NCI-H2081 (cell line): ENCODE measurements at places on chromosomes 13 and 19.

- DNase-seq, result no peak
Observed at GRCh38 chr13:77737583-77738200, 40.2 kb downstream of the SLAIN1 start.

DNA sequence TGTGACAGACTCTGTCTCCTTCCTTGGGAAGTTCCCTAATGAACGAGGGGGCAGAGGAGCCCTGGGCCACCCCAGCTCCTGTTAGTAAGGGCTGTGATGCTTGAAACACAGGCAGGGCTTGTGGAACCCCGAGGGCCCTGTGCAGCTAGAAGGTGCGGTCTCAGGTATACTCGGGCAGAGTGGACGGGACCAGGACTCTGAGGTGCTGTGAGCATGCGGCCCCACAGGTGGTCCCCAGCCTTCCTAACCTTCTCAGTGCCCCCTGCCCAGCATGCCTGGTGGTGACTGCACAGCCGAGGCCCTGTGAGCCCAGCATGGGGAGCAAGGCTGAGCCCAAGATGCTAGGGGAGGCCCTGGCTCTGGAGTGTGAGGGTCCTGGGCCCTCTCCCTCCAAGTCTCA lies 4.0 kb upstream of the SIGLEC8 start:
- DNase-seq, result no peak

DNA sequence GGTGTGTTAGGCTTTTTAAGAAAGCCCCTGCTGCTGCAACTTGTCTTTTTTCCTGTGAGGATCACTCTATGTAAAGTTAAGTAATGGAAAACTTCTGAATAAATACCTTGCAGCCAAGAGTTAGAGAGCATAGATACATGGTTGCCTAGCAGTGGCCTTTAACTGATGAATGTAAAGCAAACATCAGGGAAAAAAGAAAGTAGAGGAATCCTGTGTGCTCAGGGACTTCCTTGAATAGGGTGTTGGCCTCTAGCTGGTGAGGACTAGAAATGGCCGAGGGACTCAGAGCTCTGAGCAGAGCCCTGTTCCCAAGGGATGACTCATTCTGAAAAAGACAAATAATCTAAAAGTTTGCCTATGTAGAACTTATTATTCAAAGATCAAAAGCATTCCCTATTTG lies 135.7 kb downstream of the MIPEP start:
- no peak for DNase-seq

DNA sequence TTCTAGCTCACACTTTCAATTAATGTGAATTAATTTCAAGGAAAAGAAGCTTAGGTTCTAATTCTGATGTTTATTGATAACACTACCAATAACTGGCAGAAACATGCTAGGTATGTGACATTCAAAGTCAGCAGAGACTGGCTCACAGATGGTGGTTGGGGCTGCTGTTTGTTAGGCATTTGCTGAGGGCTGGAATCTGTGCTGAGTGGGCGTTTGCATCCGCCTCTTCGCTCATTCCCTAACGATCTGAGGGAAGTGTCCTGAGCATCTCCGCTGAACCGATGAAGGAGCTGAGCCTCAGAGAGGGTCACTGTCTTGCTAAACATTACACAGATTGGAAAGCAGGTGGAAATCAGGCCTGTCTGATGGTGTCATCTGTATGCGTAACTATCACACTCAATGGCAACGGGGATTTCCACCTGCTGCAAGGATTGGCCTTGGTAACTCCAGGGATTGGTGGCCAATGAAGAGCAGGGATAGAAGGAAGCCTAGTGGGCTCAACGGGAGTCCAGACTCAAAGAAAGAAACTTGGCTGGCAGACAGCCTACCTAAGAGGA lies 338.9 kb downstream of the TEX29 start:
- no peak for DNase-seq

DNA sequence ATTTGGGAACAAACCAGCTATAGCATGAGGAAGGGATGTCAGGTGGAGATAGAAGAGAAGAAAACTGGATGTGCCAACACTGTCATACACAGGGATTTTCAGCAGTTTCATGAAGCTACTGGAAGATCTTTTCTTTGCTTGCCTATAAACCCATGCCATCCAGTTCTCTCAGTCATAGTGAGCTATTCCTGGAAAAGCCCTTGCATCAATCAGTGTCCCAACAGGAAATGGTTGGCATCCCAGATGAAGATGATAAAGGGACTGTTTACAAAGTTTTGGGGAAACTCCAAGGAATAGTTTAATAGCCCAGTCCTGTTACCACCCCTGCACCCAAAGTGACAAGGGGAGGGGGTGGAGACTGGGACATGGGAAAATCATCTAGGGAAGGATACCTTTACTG lies 58.5 kb upstream of the ARGLU1 start:
- no peak for DNase-seq

GRCh38 chr13:19581675-19582074 lies 20.3 kb upstream of the TPTE2 start:
- DNase-seq, result no peak

- no peak for DNase-seq
Observed at GRCh38 chr13:21365574-21365973, 93.5 kb downstream of the ZDHHC20 start.

DNA sequence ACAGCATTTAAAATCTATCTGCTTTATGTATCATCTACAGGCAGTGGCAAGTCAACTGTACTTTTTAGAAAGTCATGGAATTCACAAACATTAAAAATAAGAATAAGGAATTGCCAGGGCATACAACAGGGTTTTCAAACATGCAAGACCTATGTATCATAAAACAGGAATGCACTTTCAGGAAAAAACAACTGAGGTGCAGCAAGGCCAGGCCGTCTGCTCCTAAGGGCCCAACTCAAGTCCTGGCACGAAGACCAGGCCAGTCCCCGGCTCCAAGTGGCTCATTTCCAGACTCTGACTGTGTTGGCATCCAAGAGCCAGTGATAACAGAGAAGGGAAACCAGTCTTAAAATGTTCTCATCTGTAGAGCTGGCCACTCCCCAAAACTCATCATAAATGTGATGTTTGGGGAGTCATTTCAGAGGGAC lies 7.1 kb downstream of the RFX2 start:
- no peak for DNase-seq

GRCh38 chr13:32910530-32910929 lies 105.7 kb upstream of the KL start:
- DNase-seq, result no peak

DNA sequence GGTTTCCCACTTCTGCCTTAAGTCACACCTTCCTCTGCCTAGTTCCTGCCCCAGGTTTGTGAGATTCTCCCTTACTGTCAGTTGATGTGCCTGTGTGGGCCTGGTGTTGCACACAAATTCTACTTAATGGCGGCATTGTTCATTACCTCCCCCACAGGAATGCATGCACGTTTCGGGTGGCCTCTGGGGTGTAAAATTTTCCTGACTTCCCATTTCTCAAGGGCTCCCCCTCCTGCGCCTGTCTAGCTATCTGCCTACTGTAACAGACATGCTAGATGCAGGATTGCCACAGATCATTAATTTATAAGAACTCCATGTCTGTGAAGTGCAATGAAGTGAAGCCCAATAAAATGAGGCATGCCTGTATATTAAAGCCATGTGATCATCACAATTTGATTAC lies 1466.3 kb downstream of the PCDH9 start:
- DNase-seq, result no peak

GRCh38 chr13:44758630-44759383 lies 182.7 kb upstream of the TSC22D1 start:
- DNase-seq, result peak; percentile 94

GRCh38 chr19:54453921-54454780 lies 5.2 kb downstream of the LENG8 start:
- no peak for DNase-seq

GRCh38 chr13:23848646-23849141 lies 40.5 kb downstream of the MIPEP start:
- DNase-seq, result no peak

GRCh38 chr19:46265217-46265828 lies 31.5 kb upstream of the HIF3A start:
- DNase-seq, result peak; percentile 63

GRCh38 chr13:75872980-75873379 lies 236.8 kb downstream of the LMO7 start:
- no peak for DNase-seq

DNA sequence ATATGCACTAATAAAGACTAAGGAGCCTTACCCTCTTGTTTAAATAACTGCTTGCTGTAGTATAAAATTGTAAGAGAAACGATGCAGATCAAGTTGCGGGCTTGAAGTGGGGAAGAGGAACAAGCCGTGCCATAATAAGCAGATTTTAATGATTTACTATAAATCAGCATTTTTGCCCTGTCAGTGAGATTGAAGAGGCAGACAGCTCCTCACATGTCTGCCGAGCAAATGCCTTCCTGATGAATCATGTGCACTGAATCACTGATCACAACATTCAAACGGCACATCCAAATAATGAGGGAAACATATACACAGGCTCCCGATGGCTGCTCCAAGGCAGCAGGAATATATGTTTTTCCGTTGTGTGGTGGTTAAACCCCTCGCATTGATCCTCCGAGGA lies 282.9 kb downstream of the TSHZ3 start:
- no peak for DNase-seq

- no peak for DNase-seq
Observed at GRCh38 chr13:47679401-47679800, 321.7 kb downstream of the SUCLA2 start.

- DNase-seq, result no peak
Observed at GRCh38 chr19:4120559-4121272, 3.2 kb downstream of the MAP2K2 start.

DNA sequence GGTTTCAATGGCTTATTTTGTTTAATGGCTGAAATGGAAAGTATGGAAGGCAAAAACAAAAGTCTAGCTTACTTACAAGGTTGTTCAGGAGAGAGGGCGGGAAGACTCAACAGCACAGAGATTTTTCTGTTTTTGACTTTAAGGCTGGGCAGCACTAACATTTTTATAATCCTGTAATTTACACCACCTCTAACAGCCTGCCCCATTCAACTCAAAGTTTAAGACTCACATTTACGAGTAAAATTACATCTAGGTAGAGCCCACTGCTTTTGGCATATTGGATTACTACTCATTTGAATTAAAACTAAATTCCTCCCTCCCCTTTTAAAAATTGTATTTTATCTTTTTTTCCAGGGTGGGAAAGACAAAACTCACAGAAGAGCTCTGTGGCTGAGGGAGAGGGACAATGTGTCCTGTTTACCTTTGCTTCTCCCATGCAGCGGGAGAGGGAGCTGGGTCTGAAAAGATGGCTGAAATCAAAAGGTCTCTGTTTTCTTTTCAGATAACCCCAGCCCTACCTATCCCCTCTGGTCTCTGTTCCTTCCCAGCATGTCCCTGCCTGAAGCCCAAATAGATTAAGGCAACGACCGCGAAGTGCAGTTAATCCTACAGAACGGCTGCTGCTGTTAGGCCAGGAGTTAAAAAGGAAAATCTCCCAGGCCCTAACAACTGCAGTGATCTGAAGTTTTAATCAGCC lies 6.6 kb downstream of the EFNB2 start:
- DNase-seq, result no peak

GRCh38 chr19:3537101-3537437 lies 1.9 kb upstream of the TEKTIP1 start:
- DNase-seq, result no peak

DNA sequence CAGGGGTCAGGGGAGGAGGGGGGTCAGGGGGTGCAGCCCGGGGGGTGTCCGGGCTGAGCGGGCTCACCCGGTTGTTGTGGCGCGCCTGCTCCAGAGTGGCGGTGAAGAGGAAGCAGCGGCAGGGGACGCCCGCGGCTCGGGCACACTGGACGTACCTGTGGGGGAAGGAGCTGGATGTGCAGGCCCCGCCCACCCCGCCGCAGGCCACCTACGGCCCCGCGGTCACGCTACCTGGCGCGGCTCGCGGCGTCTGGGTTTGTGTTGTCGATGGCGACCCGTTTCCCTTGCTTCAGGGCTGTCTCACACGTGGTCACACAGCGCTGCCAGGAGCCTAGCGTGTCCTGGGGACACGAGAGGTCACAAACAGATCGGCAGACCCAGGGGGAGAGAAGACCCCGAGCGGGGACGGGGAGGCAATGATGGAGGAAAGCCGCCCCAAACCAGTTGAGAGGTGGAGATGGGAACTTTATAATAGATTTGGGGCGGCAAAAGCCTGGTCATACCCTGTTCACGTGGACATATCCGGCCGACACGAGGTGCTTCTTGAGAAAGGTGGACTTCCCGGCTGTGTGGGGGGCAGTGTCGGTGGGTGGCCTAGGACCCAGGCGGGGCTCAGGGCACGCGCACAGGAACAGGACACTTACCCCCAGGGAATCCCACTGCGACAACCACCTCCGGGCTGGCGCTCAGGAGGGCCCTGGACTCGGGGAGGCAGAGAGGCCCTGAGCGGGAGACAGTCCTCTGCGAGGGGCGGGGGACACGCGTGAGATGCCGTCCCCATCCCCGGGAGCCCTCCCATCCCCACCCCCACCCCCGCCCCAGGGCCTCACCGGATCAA lies 5.6 kb downstream of the PNKP start:
- DNase-seq, result no peak

- DNase-seq, result no peak
Observed at GRCh38 chr19:51830274-51830673, 35.3 kb downstream of the FPR3 start.

GRCh38 chr19:19059837-19060611 lies 3.8 kb upstream of the SLC25A42 start:
- no peak for DNase-seq

GRCh38 chr13:39132286-39133230 lies 94.3 kb downstream of the NHLRC3 start:
- DNase-seq, result peak; percentile 47

GRCh38 chr13:111511805-111512504 lies 191.5 kb downstream of the TEX29 start:
- DNase-seq, result no peak

GRCh38 chr19:7654401-7654800 lies 14.4 kb upstream of the RETN start:
- DNase-seq, result no peak

- no peak for DNase-seq
Observed at GRCh38 chr19:32870981-32871451, 1.4 kb upstream of the SLC7A9 start.

GRCh38 chr19:1354970-1355567 lies 28.6 kb upstream of the NDUFS7 start:
- no peak for DNase-seq

DNA sequence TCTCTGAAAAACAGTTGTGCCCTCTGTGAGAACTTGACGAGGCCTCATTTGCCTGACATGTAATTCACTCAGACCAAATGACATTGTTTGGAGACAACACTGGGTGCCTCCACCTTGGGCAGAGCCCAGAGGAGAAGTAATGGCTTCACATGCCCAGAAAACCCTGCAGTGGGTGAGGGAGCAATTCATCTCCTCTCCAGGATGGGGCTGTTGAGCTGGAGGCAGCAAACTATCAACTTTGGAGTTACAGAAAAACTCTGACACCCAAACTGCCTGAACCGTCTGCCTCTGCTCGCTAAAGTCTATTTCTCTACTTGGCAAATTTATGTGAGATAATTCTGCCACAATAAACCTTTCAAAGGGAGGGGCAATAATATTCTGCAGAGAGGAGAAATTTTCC lies 146.9 kb downstream of the DCLK1 start:
- DNase-seq, result peak; percentile 15
